ENCODE measurements at places on chromosomes 4 and X.

DNA sequence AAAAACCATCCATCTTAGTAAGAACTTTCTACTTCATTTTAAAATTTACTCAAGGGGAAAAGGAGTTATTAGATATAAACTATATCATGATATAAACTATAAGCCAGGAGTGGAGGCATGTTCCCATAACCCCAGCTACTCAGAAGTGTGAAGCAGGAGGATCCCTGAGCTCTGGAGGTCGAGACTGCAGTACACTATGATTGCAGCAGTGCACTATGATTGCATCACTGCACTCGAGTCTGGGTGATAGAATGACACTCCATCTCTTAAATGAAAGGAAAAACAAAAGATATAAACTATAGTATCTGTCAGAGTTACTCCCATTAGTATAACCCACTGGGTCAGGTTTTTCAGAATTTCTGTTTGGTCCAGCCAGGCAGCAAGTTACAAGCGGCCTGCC lies 47.6 kb downstream of the RPS3A start:
- no peak for DNase-seq

- DNase-seq: no peak
Observed at GRCh38 chr4:100414016-100414790, 103.6 kb downstream of the EMCN start.

DNA sequence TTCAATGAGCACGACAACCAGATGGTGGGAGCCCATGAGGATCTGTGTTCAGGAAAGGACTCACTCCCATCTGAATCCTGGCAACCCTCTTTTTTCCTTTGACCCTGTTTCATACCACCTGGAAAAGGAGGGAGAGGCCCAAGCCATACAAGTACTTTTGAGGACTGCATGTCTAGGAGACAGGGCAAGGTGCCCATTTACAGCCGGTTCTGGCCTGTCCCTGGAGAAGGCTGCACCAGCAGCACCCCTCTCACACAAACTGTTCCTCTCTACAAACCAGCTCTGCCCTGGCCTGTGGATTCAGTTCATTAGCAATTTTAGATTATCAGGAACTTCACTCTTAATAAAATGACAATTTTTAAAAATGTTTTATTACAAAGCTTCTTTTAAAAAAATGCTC lies 57.5 kb downstream of the HADH start:
- DNase-seq: no peak

- DNase-seq: no peak
Observed at GRCh38 chr4:112069110-112069509, 76.1 kb upstream of the FAM241A start.
